ENCODE measurements at places on chromosomes 12 and 14.

DNA sequence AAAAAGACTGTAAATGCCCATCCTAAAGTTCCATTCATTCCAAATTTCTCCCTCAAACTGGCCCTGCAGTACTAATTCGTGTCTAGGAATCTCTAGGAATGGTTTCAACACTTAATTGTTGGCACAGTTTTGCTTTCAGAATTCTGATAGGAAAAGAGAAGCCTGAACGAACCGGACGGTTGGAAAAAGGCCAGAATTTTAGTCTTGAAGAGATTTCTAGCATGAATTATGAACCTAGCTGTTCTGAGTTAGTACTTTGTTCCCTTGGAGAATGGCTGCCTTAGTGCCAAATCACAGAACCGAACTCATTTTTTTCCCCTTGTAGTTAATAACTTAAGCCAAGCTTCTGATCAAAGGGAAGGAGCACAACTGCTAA lies 262.6 kb downstream of the ADAMTS20 start:
- no peak for DNase-seq

DNA sequence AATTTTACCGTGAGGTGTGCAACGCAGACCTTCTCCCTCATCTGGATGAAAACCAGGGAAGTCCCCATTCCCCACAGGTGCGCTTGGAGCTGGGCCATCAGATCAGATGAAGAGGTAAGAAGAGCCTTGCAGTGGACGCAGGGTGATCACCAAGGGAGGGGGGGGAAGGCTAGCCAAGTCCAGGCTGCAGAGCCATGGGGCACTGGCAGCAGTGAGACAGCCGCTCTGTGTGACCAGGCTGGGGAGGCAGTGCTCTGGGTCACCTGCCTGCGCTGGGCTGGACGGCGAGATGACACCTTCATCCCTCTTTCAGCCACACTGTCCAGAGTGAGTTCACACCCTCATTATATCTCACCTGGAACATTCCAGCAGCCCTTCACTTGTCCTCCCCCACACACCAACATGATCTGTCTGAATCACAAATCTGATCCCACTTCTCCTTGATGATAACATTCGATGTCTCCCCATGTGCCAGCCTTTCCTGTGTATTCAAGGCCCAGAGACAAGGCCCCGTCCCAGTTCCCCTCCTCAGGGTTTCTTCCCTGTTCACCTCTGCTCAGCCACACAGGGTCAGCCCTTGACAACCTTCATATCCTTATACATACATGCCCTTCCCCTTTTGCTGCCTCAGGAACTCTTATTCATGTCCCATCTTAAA lies 65.9 kb upstream of the VASH1 start:
- no peak for DNase-seq

DNA sequence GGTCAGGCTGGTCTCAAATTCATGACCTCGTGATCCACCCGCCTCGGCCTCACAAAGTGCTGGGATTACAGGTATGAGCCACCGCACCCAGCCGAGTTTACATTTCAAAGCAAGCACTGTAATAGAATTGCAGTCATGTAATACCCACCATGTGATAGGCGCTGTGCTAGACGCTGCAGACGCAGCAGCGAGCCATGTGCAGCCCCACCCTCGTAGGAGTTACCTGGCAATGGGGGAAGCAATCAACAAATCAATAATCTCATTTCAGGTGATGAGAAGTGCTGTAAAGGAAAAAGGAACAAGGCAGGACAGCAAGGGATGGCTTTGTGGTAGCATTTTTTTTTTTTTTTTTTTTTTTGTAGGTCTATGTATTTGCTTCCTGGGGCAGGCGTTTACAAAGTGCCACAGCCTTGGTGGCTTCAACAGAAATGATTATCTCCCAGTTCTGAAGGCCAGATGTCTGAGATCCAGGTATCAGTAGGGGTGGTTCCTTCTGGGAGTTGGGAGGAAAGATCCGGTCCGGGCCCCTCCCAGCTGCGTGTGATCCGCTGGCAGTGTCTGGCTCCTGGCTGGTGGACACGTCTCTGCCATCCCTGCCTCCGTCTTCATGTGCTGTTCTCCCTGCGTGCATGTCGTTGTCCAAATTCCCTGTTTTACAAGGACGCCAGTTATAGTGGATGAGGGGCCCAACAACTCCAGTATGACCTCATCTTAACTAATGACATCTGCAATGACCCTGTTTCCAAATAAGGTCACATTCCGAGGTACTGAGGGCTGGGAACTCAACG lies 72.8 kb downstream of the TNFAIP2 start:
- DNase-seq = no peak

DNA sequence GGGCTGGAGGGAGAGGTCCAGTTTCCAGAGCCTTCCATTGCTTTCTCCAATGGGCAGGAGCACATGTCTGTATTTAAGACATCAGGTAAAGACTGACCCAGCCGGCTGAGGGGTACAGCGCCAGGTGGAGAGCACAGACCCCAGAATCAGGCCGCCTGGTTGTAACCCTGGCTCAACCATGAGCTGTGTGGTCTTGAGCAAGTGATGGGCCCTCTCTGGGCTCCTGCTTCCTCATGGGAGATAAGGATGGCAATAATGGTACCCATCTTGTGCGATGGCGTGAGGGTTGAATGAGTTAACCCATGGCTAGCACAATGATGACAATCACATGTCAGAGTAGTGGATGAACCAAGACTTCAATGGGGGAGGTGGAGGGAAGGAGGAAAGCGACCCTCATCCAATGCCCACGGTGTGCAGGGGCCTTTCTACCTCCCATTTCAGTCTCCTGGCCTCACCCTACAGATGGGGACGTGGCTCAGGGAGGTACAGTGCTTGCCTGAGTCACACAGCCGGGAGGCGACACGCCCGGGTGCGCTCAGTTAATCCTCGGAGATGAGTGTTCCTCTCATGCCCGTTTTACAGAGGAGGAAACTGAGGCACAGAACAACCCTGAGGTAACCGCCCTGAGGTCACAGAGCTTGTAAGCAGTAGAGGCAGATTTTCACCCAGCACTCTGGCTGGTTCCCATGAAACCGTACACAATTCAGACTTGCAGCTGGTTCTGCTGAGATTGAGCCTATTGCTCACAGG lies 163.9 kb downstream of the RBM19 start:
- no peak for DNase-seq

- DNase-seq = no peak
Measured at GRCh38 chr14:67975470-67975869, 155.9 kb downstream of the RAD51B start.

- no peak for DNase-seq
Measured at GRCh38 chr14:105384041-105384557, 14.2 kb upstream of the TEX22 start.

- peak; percentile 4 for DNase-seq
Measured at GRCh38 chr12:123571343-123571813, 13.0 kb upstream of the TMED2 start.

DNA sequence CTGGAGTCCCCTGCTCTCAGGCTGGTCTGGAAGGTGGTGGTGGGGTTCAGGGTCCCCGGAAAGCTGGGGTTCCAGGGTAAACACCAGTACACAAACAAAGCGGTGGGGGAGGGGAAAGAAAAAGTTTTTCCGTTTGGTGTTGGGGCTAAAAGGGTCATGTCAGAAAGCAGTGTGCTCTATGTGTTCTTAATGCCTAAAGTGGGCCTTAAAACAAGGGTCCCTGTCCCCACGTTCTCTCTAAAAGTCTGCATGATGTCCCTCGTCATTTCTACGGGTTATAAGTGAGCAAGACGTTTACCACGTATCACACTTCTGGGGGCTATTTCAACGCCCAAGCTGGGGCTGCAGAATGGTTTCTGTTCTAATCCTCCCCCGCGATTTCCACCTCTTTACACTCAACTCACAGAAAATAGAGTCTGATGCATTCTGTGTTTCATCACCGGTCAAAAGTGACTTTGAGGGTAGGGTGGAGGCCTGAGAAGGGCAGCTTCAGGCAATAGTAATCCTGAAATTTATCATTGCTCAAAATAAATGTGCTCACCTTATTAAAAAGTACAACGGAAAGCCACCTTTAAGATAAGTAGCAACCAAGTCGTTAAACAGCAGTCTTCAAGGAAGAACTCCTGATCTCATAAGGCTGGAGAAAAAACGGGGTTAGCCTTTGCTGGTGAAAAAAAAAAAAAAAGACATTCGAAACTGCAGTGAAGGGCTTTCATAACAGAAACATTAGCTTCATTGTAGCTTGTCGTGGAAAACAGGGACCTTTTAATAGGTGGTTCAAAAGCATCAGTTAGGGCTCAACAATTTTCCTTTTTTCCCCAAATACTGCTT lies 63.9 kb upstream of the PTGR2 start:
- no peak for DNase-seq

DNA sequence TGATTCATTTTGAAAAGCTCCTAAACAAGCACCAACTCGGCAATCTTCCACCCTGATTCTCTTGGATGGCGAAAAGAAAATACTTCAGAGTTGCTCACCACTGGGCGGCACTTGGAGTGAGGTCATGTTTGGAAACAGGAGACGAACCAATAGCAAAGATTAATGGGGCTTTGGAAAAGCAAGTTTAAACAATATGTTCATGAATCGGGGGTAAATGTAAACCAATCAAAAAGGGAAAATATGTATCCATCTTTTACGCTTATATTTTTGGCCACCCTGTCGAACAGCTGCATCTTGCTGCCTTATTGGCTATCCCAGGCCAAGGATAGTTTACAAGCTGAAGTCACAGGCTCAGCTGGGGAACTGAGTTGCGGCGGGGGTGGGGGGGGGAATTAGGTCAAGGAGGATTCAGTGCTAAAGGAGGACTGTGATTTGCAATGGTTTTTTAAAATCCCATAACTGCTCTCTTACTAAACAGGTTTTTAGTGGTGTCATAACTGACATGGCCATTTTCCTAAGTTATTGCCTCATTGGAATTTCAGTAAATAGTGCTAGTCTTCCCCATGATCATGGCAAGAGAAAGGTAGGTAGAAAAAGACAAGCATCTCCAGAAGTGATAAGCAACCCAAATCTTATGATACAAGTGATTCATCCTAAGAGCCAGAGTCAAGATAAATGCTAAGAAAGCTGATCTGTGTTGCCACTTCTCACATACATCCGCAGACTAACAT lies 210.6 kb downstream of the PHLDA1 start:
- no peak for DNase-seq

- no peak for DNase-seq
Measured at GRCh38 chr12:55744340-55745030, 1.6 kb downstream of the GDF11 start.

DNA sequence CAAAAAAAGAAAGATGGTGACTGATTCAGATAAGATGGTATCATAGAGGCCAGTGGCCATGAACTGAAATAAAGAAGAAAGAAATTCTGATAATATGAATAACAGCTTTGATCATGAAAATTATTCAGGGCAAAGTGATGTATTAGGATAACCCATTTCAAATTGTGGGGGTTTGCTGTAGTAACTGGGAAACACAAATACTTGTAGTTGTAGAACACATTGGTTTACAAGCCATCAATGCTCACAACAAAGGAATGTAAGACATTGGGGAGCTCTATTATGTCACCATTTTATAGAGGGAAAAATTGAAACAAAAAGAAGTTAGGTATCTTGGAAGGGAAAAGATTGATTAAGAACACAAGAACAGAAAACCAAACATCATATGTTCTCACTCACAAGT lies 140.4 kb upstream of the FRMD6 start:
- DNase-seq = no peak

GRCh38 chr14:58680698-58681097 lies 42.9 kb downstream of the DACT1 start:
- no peak for DNase-seq

GRCh38 chr12:29519585-29520182 lies 22.2 kb upstream of the OVCH1 start:
- DNase-seq = no peak

DNA sequence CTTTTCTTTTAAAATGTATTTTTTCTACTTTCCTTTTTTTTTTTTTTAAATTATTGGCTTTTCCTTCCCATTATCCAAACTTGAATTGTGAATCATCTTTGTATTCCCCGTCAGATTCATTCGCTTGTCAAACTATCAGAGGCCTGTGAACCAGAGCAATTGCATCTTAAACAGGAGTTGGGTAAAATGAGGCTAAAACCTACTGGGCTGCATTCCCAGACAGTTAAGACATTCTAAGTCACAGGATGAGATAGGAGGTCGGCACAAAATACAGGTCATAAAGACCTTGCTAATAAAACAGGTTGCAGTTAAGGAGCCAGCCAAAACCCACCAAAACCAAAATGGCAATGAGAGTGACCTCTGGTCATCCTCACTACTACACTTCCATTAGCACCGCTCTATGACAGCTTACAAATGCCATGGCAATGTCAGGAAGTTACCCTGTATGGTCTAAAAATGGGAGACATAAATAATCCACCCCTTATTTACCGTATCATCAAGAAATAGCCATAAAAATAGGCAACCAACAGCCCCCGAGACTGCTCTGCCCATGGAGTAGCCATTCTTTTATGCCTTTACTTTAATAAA lies 19.9 kb downstream of the FUT8 start:
- no peak for DNase-seq

DNA sequence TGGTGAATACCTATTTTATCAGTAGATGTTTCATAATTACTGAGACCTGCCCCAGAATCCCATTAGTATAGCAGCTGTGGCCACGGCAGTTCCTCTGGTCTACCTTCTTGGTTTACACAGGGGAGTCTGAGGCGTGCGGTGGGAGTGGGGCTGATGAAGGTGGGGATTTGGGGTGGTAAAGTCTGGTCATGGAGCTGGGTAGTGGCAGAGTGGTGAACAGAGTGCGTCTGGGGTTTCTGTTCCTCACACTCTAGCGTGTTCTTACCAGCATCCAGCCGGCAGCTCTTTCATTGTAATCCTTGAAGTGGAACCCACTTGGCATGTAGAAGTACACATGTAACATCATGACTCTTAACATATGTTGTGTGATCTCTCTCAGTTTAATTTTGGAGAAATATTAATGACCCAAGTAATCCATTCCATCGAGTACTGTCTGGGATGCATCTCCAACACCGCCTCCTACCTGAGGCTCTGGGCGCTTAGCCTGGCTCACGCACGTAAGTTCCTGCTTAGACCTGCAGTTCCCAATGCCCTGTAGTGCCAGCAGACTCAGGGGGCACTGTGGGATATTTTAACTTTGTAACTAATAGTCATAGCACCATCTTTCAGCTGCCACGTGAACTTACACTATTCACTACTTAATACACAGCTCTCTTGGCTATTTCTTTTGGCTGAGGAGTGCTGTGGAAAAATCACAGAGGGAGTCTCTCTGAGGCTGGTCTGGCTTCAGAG lies 7.9 kb upstream of the DNAH10 start:
- no peak for DNase-seq

DNA sequence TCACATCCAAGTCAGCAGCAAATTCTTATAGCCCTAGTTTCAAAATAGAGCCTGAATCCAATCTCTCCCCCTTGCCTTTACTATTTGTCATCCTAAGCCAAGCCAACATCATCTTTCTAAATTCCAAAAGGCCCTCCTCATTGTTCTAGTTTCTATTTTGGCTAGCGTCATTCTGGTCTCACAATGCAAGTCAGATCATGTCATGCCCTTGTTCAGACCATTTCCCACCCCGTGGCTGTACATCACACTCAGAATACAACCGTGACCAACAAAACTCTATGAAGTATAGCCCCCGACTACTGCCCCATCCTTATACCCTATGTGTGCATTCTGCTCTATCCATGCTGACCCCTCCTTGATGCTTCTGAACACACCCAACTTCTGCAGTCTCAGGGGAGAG lies 12.3 kb upstream of the GNG2 start:
- DNase-seq = no peak

DNA sequence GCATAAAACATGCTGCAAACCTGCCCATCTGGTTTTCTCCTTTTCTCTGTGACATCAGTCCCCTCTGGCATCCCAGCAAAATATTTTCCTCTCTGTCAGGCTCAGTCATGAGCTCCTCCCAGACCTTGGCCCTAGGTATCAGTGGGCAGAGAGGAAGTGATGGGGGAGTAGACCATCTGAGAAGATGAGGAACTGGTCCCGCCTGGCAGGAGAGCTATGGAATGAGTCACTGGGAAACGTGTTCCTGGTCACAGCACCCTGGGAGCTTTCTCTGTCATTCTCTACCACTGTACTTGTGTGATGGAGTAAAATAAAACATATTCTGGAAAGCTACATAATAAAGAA lies 5.0 kb upstream of the SRSF9 start:
- no peak for DNase-seq

Measured in caudate nucleus (tissue), 63 donors.